ENCODE measurements at places on chromosomes 4 and X. TPM values are rescaled to one million over a fixed set of nuclear protein-coding genes. Genes with fewer than 3 reads are reported as not detected.

Gene PNCK
- total RNA-seq, result under 0.01 TPM

Gene TCEAL5
- total RNA-seq, result not detected

Gene CENPI
- total RNA-seq, result 7.3 TPM

Gene PNMA6A
- 2.8 TPM for total RNA-seq

Gene ATOH1
- not detected for total RNA-seq

Gene RAP2C
- 16.1 TPM for total RNA-seq

Gene EMD
- 18.0 TPM for total RNA-seq

Gene FOXP3
- not detected for total RNA-seq

Gene HTN3
- not detected for total RNA-seq

Gene DCHS2
- not detected for total RNA-seq

Gene GPRASP1
- total RNA-seq, result 7.3 TPM

Gene ZDHHC15
- 0.56 TPM for total RNA-seq

Gene VSIG4
- total RNA-seq, result not detected

Gene DCAF4L1
- total RNA-seq, result 0.19 TPM

Gene VEGFC
- 35.5 TPM for total RNA-seq

Gene FRAS1
- total RNA-seq, result 5.4 TPM

Gene FGA
- total RNA-seq, result under 0.01 TPM

Gene FABP2
- total RNA-seq, result under 0.01 TPM

Gene ADH1A
- total RNA-seq, result not detected

Gene BTC
- under 0.01 TPM for total RNA-seq

Gene ATP2B3
- total RNA-seq, result not detected
